ENCODE measurements at places on chromosomes 11 and 22.
A peak's percentile ranks its signal among the peaks of the same experiment; 100 is the strongest.

- no peak for DNase-seq
Measured at GRCh38 chr11:39817241-39817640, 1642.2 kb downstream of the LRRC4C start.

- no peak for DNase-seq
Measured at GRCh38 chr22:23912293-23912903, 18.2 kb downstream of the MIF start.

DNA sequence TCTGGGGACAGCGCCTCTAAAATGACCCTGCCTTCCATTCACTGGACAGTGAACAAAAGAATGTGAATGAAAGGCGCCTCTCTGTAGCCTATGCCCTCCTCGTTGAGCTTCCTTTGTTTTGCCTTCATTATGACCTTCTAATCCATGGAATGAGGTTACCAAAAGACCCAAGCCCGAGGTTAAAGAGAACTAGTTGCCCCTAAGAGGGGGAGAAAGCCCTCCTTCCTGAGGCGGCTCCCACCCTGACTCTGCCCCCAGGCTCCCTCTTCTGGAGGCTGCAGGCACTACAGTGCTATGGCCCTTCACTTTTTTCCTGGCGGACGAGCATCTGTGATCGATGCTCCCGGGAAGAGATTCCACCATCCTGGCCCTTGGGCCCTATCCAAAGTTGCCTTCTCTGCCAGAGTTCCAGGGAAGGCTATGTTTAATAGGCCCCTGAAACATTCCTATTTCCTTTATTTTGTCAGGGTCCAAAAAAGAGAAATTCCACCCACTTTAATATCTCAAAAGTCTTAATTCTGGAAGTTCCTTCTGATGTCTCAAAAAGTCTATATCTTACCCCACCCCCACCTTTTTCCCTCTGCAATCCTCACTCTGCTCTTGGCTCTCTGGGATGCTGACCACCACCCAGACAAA, 147.3 kb downstream of the FEZ1 start:
- peak; percentile 36 for DNase-seq

GRCh38 chr22:49300241-49300640, 527.4 kb downstream of the BRD1 start:
- no peak for DNase-seq

- no peak for DNase-seq
Measured at GRCh38 chr11:45390407-45390806, 104.3 kb upstream of the SYT13 start.

DNA sequence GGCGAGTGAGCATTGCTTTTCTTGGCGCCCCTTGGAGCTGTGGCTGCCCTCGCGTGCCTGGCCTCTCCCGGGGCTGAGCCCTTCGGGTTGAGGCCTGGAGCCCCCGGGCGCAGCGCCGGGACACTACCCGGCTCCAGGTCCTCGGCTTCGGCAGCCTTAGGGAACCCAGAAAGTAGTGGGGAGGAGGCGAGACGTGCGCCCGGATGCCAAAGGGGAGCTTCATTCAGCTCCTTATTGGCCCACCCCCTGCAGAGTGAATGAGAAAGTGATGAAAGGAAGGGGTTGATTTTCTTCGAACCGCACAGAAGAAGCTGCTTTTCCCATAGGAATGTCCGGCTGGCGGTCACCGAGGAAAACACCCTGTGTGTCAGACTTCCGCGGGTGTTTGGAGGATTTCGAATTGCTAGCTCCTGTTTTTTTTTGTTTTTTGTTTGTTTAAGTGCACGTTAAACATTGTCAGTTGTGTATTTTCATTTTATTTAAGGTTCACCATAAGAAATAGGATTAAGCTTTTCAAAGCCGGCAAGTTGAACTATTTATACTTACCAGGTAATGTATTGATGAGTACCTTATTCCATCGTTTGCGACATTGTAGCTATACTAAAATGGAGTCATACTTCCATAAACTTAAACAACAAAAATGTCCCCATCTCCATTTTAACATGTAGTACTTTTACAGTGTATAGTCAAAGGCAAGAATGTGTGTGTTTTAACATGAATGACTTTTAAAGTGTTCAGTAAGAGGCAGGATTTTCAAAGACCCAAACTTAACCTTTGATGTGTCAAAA, 841 bp upstream of the EIF4G2 start:
- no peak for DNase-seq

DNA sequence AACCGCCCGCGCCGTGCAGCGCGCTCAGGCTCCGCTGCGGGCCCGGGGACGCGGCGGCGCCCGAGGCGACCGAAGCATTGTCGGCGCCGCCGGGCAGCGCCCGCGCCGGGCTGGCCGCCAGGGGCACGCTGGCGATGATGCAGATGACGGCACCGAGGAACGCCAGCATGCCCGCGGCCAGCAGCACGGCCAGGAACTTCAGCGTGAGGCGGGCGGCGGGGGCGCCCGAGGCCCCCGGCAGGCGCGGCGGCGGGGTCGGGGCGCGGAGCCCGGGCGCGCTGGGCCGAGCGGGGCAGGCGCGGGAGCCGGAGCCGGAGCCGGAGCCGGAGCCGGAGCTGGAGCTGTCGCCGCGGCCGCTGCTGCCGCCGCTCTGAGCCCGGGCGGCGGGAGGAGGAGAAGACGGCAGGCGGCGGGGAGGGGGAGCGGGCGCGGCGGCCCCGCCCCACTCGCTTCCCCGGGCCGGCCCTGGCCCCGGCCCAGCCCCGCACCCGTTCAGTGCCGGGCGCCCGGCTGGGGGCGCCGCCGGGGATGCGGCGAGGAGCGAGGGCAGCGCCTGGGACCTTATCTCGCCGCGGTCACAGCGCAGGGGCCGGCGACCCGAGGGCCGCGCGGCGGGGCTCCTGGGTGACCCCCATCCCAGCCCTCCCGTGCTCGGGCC, at the start of gene NPTXR:
TSS of gene NPTXR (minus strand) at position 372 of the 658 bp plus-strand sequence.
- DNase-seq = peak; percentile 27

DNA sequence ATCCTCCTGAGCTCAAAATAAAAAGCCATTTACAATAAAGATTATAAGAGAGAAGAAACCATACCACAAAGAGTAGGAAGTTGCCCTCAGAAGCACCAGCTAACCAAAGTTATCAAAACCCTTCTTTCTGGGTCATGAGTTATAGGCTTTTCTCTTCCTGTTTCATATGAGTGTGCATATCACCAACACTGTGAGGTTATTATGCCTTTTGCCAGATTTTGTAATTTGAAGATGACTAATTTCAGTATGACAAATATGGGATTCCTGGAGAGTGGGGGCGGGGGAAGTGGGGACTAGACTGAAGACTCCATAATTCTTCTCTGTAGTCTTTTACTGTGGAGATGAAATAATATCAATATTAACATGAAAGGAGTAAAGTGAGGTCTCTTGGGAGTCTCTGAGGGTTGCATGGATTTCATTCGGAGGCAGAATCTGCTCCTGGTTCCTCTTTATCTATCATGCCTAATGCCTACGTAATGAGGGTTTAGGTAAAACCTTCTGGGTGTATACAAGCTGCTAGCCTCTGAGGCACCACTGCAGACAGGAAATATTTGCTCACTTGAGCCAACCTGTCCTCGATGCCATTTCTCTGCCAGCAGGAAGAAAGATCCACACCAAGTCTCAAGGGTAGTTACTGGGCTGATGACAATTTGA, 2.1 kb downstream of the LPXN start:
- DNase-seq = peak; percentile 21

DNA sequence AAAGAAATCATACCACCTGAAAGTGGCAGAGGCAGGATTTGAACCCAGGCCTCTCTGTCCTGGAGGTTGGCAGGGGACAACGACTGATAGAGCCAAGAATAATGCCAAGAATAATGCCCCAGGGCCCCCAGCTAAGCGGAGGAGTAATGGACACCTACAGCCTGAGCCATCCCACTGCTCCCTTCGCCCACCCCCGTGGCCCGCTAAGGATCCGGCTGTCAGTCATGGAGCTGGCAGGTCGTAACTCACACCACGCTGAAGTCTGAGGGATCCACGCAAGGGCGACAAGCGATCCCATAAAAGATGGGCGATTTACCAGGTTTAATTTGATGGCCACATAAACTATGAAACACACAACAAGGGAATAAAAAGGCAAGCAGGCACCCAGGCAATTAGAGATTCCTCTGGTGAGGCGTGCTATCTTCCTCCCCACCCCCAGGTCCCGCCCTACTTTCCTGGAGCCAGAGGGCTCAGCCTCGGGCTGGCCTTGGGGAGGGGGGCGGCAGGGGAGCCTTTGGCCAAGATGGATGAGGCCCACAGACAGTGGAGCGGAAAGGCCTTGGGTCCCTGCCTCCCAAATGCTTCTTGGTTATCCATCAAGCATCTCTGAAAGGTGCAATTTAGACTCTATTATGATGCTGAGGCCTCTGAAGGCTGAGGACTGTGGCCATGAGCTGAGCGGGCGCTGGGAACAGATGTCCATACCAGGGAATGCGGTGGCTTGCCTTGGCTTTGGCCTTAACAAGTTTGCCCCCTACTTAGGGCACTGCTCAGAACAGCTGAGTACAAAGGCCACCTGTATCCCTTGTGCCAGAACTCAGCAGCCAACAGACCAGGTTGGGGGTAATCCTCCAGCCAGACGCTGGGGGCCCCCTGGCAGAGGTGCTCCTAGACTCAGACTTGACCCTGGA, 55.2 kb downstream of the MACROD1 start:
- no peak for DNase-seq

GRCh38 chr22:30254314-30254713, 7.8 kb upstream of the LIF start:
- no peak for DNase-seq

- no peak for DNase-seq
Measured at GRCh38 chr22:44002997-44003396, 21.1 kb upstream of the PARVB start.

GRCh38 chr11:111521135-111521534, 6.6 kb downstream of the HOATZ start:
- DNase-seq = no peak

DNA sequence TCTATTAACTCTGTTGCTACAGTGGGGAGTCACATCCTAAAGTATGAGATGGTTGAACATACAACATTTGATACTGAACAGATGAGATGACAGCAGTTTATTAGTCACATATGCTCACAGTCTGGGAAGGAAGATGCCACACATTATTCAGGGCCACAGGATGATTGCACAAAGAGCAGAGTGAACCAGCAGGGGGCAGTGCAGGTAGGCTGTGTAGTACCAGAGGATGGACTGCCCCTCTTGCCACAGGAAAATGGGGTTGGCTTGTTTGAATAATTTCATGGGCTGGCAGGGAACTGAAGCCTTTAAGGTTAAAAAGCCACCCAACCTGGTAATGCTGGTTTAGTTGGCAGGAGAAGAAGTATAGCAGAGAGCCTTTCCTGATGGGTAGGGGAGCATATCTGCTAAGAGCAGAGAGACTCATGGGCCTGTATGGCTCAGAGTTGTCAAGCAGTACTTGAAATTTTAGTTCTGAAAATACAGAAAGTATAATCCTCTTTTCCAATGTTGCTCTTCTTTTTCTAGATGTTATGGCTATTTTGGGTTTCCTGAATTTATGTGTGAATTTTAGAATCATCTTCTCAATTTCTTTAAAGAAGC, 180.4 kb upstream of the B3GAT1 start:
- peak; percentile 31 for DNase-seq

Data from effector memory CD8-positive, alpha-beta T cell (primary cell).